ENCODE measurements at places on chromosomes 5 and 9.

DNA sequence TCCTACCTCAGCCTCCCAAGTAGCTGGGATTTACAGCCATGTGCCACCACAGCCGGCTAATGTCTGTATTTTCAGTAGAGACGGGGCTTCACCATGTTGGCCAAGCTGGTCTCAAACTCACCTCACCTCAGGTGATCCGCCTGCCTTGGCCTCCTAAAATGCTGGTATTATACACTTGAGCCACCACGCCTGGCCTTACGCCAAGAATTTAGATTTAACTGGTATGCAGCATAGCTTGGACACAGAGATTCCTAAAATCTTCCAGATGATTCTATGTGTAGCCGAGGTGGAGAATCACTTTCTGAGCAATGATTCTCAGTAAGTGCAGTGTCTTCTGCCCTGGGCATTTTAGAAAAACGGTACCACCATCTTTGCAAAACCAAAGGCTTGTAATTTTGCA is 74.1 kb downstream of the HABP4 start:
- peak; percentile 18 for ATAC-seq

- ATAC-seq: peak; percentile 26
Observed at GRCh38 chr5:177130211-177131018, 3.2 kb upstream of the NSD1 start.

- ATAC-seq: no peak
Observed at GRCh38 chr5:142872217-142872616, 102.0 kb downstream of the ARHGAP26 start.

DNA sequence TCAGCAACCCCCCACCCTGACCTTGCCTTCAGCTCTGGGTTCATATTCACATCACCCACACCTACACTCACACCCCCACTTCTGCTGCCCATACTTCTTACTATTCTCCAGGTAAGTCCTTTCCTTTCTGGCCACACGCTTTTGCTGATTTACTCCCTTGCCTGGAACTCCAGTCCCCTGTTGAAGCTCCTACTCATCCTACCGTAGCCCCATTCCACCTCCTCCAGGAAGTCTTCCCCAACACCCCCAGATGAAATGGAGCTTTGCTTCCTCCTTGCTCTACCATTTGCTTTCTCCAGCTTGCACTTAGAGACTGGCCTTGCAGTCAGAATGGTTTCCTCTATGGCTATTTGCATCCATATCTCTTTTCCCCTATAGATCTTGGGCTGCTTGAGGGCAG is 182.3 kb downstream of the MELK start:
- ATAC-seq: no peak

DNA sequence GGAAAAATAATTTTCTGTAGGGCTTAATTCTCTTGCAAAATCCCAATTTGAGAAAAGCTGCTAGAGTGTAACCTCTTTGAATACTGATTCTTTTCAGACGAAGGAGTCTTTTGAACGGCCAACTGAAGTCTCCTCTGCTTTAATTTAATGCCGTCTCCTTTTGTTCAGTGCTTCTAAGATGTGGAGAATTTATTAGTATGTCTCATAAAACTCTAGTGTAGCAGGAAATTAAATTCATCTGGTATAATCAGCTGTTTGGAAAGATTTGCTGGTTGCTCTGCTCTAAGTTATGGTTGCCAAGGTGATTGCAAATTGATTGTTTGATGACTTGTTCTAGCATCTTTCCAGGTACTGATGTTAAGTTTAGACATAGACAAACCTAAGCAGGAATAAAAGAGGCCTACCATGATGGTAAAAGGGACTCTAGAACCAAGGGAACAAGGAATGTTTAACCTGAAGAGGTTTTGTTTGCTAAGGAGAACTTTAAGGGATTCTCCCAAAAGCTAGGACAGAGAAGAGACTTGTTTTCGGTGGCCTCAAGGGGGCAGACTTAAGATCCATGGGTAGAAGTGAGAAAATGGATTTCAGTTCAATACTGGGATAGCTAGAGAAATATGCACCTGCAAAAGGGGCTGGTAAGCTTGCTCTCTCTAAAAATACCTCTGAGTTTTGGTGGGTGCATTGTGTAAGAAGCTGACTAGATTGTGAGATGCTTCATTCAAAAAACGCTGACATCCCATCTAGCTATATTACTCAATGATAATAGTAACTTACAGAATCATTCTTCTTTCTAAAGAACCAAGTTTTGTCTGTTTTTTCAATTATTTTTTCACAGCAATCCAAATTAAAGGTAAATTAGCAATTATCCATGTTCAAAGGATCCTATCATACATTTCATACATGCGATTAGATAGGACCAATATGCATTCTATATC is 5.7 kb upstream of the ADRB2 start:
- peak; percentile 71 for ATAC-seq

GRCh38 chr5:164959761-164960160 is 1454.3 kb downstream of the MAT2B start:
- ATAC-seq: no peak

GRCh38 chr9:93112864-93113389 is 16.9 kb downstream of the CARD19 start:
- ATAC-seq: no peak

DNA sequence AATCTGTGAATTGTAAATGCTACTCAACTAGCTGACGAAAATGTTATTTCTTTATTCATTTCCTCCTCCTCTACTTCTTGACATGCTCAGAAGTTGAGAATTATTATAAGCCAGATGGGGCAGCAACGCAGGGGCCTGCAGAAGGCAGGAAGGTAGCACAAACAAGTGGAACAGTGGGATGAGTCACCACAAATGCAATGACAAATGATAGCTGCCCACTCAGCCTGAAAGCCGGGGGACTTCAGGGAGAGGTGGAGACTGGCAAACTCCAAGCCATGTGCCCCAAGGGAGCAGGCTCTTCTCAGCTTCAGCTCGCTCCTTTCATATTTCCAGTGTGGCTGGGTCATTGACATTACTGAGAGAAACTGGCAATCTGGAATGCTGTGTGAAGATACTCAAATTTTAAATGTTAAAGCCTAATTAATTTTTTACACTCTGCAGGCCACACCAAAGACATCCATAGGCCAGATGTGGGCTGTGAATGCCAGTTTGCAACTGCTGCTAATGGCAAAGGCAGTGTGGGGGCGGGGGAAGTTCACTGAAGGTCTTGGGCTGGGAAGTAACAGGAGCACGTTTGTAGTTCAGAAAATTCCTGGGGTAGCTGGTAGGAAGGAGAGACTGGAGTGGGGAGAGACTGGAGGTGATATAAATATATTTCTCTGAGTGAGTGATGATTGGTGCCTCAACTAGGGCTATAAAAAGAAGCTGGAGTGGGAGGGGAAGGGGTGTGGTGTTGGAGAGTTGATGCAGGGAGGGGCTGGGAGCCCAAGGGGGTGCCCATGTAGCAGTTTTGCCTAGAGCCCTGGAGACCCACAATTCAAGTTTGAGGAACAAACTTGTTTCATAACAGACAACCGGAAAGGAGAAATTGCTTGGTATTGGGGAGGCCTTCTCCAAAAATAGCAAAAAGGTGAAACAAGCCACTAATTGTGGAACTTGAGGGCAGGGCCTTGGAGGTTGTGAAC is 20.8 kb upstream of the ADRB2 start:
- peak; percentile 90 for ATAC-seq

DNA sequence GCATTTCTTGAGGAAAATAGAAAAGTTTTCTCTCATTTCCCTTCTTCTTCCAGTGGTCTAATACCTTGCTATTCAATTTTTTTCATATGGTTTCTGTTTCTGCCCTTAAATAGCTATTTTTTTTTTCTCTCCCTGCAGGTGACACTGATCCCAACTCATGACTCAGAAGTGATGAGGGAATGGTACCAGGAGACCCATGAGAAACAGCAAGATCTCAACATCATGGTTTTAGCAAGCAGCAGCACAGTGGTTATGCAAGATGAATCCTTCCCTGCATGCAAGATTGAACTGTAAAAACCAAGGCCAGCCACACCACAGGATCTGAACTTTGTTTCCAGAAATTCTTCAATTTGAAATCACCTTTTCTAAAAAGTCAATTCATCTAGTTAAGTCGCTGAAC is 97.7 kb downstream of the MAP1B start:
- no peak for ATAC-seq

DNA sequence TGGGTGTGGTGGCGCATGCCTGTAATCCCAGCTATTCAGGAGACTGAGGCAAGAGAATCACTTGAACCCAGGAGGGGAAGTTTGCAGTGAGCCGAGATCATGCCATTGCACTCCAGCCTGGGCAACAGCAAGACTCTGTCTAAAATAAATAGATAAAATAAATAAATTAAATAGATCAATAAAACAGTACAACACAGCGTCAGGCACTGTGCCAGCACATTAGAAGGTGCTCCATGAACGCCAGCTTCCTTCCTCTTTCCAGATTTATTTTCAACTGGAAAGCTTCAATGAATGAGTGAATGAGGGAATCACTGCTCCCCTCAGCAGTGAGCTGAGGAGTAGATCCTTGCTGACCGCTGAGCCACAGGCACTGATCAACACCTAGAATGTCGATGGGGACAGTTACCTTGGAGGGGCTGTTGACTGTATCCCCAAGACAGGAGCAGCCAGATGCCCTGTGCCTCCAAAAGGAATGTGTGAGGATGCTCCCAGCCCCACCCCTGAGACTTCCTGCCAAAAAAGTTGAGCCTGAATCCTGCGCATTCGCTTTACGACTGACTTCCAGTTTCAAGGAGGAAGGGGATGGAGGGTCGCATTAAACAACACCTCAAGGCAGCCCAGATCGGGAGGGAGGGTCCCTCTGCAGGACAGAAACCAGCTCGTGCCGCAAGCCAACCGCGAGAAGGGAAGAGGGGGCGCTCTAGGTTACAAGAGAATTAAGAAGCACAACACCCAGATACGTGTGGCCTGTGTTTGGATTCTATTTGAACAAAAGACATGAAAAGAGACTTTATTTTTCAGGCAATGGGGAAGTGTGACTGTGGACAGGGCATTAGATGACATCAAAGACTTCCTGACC is 54.0 kb upstream of the CNOT6 start:
- no peak for ATAC-seq

DNA sequence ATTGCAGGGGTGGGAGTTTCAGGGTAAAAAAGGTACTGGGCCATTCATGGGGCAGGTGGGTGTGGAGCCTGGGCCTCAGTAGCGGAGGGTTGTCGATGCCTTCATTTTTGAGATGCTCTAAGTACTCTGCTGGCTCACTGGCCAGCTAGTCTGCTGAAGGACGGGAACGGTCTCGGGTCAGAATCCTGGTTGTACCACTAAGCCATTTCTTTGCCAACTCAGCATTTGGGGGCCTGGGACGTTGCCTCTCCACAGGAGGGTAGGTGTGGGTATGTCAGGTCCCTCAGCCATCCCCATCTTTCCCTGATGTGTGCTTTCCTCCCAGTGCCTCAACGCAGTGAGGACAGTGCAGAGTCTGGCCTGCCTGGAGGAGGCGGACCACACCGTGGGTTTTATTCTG is 25.1 kb downstream of the SH3GLB2 start:
- ATAC-seq: no peak

DNA sequence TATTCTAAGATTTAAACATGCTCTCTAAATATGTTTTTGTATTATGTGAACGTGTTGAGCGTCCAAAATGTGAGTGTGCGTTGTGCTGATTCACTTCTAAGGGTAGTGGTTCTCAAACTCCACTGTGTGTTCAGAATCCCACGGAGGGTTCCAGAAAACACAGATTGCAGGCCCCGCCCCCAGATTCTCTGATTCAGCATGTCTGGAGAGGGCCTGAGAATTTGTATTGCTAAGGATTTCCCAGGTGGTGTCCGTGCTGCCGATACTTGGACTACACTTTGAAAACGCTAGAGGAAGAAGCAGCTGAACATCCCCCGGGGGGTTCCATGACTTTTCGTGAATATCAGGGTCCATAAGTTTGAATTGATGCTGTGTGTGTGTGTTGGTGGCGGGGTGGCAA is 1043.2 kb upstream of the WWC1 start:
- ATAC-seq: no peak

DNA sequence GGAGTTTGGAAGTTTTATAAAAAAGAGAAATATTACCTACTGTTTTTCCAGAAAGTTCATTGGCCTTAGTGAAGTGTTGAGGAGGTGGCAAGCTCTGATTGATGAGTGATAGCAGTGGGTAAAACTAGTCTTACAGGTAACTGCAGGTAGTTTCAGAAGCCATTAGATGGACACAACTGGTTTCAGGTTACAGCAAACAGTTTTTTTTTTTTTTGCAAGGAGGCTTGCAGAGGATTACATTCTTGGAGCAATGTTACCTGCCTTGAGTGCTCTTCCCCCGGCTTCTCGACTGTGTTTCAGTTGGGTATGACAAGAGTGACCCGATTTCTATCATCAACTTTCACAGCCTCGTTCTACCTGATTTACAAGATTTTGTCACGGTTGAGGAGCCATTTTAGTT is 333.4 kb downstream of the YTHDC2 start:
- ATAC-seq: no peak

- no peak for ATAC-seq
Observed at GRCh38 chr5:136736021-136736420, 370.7 kb upstream of the TRPC7 start.

GRCh38 chr9:87656485-87656884 is 69.4 kb upstream of the CTSL start:
- no peak for ATAC-seq

DNA sequence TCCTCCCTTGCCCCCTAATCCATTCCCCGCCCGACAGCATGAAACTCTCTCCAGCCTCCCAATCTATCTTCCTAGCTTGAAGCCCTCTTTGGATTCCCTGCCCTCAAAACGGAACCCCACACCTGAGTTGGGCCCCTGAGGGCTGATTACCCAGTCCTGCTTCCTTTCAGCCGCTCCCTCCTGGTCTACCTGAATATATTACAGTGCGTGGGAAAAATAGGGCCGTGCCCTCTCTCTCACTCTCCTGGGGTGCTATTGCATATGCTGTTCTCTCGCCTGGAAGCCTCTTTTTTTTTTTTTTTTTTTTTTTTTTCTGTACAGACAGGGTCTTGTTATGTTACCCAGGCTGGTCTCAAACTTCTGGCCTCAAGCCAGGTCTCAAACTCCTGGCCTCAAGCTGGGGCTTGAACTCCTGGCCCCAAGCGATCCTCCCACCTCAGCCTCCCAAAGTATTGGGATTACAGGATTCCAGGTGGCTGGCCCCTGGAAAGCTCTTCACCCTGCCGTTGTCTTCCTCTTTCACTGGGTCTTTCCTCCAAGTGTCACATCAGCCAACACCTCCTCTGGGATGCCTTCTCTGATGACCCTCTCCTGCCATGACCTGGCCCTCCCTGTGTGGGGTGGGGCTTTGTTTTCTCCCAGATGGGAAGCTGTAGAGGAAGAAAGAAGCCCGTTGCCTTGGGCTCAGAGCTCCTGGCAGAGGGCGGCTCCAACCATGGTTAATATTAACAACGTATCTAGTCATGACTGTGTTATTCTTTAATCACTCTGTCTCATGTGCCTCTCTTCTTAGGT is 8.2 kb downstream of the DNM1 start:
- ATAC-seq: no peak

- ATAC-seq: no peak
Observed at GRCh38 chr5:109924237-109925107, 234.7 kb downstream of the MAN2A1 start.
